ENCODE measurements at places on chromosomes 5 and 9. TPM values are rescaled to one million over a fixed set of nuclear protein-coding genes. Genes with fewer than 3 reads are reported as not detected.

Gene CCDC192
- total RNA-seq = not detected

Gene IFNA13
- not detected for total RNA-seq

Gene JAK2
- total RNA-seq = 30.4 TPM

Gene DBH
- total RNA-seq = not detected

Gene UHRF2
- 97.4 TPM for total RNA-seq

Gene ARL14EPL
- not detected for total RNA-seq

Gene LHFPL2
- 0.16 TPM for total RNA-seq

Gene AQP7
- total RNA-seq = 0.29 TPM

Gene GARIN3
- 0.47 TPM for total RNA-seq

Gene MVB12B
- total RNA-seq = 2.3 TPM

Gene SPARC
- total RNA-seq = 0.18 TPM

Data from activated naive CD4-positive, alpha-beta T cell treated with anti-CD3 and anti-CD28 coated beads, Interleukin-2, amount 50 U/mL, for 72 hours (primary cell).